Activated naive CD4-positive, alpha-beta T cell treated with Interleukin-2 at 50 U/mL for 16 hours (primary cell): ENCODE measurements at places on chromosomes 6 and 20.

DNA sequence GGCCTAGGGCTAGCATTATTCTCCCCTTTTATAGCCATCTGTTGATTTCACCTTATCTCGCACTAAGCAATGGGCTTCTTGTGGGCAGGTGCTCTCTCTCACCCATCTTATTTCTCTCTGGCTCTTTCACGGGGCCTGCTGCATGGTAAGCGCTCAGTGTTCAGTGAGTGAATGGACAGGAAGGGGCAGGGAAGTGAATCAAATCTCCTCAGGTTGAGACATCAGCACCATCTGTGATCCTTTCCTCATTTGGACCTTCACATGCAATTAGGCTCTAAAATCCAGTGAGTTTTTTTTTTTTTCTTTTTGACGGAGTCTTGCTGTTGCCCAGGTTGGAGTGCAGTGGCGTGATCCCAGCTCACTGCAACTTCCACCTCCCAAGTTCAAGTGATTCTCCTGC is 76.5 kb upstream of the EZR start:
- DNase-seq = no peak

GRCh38 chr6:90304308-90304707 is 7.7 kb upstream of the BACH2 start:
- DNase-seq = no peak

GRCh38 chr20:57840066-57840465 is 130.3 kb upstream of the PMEPA1 start:
- DNase-seq = no peak

DNA sequence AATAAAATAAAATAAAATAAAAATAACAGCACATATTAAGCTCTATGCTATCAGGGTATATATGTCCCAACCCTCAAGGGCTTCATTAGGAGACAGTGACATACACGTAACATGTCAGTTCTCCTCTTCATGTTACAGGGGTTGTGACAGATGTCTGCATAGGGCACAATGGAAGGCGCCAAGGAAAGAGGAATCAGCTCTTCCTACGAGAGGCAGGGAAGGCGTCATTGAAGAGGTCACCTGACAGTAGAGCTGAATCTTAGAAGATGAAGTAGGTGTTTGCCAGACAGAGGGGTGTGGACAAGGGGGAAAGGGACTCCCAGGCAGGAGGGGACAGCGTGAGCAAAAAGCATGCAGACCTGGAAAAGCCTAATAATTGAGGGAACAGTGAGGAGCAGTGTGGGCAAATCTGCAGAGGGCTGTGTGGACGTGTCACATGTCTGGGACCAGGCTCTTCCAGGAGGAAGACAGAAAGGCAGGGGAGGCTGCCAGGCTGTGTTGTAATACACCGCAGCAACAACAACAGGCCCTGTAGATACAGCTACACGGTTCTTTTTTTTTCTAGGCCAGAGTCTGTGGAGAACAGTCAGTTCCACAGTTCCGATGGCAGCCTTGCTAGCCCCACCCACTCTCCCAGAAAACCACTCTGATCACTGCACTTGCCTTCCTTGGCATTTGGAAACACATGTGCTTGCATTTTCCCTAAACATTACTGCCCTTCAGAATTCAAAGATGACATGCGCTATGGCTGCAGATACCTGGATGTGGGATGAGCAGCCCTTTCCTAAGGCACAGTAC is 2.5 kb upstream of the FKBP5 start:
- DNase-seq = no peak

DNA sequence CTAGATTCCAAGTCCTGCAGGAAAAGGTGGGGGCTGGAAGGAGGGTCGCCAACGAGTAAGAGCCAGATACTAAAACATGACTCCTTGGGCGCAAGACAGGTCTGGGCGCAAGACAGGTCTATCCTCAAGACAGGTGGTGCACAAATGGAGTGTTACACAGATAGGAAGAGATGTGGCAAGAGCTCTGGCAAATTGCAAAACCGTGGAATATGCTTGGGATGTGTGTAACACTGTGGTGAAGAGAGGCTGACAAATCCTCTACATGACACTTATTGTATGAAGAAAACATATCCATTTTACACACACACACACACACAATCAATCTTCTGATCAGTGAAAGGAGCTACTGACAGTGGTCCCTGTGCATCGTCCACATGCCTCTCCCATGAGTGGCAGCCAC is 77.6 kb downstream of the TBC1D7 start:
- DNase-seq = no peak

DNA sequence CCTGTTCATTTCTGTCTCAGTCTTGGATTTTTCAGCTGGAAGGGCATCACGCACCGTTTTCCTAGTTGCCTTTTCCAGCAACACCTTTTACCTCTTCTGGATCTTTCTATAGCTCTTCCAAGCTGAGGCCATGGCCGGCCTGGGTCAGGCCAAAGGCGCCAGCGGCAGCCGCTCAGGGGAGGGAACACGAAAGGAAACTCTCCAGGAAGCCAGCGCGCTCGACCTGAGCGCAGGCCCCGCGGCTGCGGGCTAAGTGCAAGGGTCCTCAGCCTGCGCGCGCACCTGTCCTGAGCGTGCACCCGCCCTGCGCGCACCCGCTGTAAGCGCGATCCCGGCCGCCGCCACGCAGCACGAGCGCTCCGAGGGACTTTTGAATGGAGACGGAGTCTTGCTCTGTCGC is 43.8 kb upstream of the TMEM181 start:
- no peak for DNase-seq

GRCh38 chr20:51570739-51571459 is 28.4 kb upstream of the NFATC2 start:
- DNase-seq = no peak

- no peak for DNase-seq
Observed at GRCh38 chr20:60238992-60239660, 280.9 kb downstream of the CDH26 start.

GRCh38 chr20:31608251-31608945 is 3.3 kb downstream of the ID1 start:
- no peak for DNase-seq

DNA sequence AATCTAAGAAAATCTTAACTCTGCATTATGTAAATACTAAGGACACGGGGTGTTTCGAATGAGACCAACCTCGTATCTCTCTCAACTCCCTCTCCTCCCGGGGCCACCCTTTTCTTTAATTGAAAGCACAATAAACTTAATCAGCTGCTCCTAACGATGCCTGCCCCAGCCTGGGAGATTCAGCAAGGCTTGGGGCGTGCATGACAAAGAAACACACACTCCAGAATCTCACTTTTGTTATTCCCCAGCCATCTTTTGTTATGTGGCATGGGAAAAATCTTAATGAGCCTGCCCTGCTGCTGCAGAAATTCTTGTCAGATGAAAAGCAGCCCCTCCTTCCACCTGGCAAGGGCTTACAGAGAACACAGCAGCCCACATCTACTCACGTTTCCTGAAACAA is 117.4 kb downstream of the TTLL2 start:
- no peak for DNase-seq

GRCh38 chr20:25860531-25861150 is 164.0 kb upstream of the ZNF337 start:
- no peak for DNase-seq

- DNase-seq = peak; percentile 86
Observed at GRCh38 chr6:159044899-159045727, at the start of gene TAGAP. Gene TAGAP, minus strand, starts transcription at chr6:159044991. Its CDS starts 845 bp downstream, at chr6:159044146.

DNA sequence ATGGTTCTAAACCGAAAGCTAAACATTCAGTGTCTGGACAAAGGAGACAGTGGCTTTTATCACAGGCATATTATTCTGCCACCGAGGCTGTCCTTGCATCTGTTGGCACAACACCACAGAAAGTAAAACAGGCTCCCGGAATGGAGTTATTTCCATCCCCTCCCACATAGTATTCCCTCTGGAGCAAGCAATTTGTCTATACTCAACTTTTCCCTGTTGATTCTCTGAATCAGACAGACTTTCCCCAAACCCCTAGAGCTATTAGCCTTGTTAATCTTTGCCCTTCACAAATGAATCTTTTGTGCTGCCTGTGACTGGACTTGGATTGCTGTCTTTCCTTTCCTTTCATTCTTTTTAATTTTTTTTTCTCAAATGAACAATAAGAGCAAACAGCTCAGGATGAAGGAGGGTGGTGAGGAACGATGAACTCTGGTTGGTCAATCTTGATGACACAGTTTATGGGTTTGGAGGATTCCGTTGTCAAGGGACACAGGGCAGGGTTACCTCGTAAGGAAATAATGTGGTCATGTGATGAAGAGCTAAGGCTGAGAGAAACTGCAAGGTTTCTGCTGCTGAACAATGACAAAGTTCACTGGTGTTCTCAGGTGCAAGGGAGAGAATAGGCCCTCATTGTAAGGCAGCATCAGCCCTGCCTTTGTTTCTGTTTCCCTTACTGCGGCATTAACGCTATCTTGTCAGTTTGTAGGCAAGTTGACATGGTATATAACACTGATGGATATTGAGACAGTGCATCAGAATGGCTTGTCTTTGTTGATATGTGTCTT is 275.0 kb upstream of the BMP2 start:
- no peak for DNase-seq

DNA sequence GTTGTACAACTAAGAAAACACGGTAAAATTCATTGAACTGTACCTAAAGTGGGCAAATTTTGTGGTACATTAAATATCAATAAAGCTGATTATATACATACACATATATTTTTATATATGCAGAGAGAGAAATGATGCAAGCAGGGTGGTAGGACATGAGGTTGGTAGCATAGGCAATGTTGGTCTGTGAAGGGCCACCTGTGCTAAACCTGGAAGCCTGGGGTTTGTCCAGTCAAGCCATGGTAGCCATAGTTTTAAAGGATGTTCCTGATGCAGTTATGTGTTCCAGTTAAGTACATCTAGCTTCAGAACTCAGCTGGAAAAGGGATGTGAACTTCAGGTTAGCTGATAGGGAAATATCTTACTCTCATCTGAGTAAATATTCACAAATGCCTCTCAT is 60.1 kb downstream of the TRIM38 start:
- DNase-seq = no peak

DNA sequence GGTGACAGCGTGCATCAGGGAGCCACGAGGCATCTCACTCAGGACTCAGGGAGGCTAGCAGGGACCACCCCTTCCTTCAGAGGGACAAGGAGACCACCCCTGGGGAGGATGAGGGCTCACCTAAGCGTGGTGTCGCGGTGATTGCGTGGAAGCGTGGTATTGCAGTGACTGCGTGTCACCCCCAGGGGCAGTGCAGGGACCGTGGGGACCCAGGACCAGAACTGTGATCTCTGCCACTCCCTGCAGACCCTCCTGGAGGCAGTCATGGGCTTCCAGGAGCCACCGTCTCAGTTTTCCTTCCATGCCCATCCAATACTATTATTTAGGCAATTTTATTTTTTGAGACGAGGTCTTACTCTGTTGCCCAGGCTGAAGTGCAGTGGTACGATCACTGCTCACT is 147.1 kb downstream of the TAF4 start:
- DNase-seq = no peak

DNA sequence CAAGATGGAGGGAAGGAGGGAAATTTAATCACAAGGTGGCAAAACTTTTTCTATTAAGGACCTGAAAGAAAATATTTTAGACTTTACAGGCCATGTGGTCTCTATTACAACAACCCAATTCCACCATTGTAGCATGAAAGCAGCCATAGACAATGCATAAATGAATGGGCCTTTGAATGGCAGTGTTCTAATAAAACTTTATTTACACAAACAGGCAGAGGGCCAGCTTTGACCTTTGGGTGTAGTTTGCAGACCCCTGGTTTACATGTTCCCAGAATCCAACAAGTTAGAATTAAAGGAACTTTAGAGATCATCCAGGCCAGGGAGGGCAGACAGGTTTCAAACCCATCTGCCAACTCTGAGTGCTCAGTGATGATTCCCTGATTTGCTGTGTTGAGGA is 95.2 kb downstream of the BANF2 start:
- no peak for DNase-seq

- no peak for DNase-seq
Observed at GRCh38 chr20:18524646-18525045, 16.9 kb downstream of the SEC23B start.

GRCh38 chr6:38836585-38836984 is 121.5 kb downstream of the DNAH8 start:
- DNase-seq = no peak

DNA sequence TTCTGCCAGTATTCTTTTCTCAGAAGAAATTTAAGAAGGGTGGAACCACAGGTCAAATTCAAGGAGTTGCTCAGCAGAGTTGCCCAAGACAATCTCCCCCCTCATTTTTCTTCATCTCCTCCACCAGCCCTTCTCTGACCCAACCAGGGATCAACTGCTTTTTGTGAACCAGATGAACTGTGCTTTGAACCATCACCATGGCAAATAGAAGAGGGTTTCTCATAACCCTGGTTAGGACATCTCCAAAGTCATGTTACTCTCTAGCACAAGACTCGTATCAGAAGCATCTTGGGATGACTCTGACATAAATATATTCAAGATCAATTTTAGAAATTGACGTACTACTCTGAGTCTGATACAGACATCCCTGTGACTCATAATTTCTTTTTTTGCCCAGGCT is 130.7 kb downstream of the ALDH8A1 start:
- DNase-seq = no peak

- no peak for DNase-seq
Observed at GRCh38 chr6:105566503-105566902, 163.6 kb upstream of the PREP start.

DNA sequence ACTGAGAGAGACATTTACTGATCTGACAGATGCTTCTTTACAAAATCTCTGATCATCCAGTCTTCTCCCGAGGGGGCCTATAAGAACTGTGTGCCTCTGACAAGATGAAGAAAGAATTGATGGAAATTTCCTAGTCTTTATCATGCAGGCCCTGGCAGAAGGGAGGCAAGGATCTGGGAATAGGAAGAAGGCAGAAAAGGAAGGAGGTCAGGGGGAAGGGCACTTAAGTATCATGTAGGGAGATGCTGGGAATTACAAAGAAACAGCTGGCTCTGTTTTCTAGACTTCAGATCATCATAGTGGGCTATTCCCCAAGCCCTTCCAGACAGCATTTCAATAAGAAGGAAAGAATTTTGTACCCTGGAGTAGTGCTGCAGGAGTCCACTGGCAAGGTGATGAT is 243.3 kb upstream of the MOCS1 start:
- DNase-seq = no peak

DNA sequence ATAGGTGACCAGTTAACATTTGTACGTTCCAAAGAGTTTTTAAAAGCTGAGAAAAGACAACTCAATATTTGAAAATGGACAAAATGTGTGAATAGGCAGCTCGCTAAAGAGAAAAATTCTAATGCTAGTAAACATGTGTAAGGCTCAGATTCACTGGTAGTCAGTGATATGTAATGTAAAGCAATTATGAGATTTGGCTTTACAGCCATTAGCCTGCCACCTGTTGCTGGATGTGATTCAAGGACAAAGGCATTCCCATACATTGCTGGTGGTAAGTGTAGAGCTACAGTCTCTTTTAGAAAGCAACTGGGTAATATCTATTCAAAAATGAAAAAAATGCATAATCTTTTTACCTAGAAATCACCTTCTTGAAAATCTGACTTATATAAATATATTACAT is 114.3 kb downstream of the COL19A1 start:
- DNase-seq = no peak

GRCh38 chr6:52535711-52536423 is 41.0 kb downstream of the TRAM2 start:
- DNase-seq = no peak

- DNase-seq = no peak
Observed at GRCh38 chr6:32070814-32071543, 32.8 kb downstream of the CYP21A2 start.
